ENCODE measurements at places on chromosomes 13 and 19. TPM values are rescaled to one million over a fixed set of nuclear protein-coding genes. Genes with fewer than 3 reads are reported as not detected.

- no peak for DNase-seq
Measured at GRCh38 chr19:28196101-28196500, 1016.9 kb downstream of the UQCRFS1 start.

The UBE2L5 gene
- total RNA-seq: not detected

- DNase-seq: no peak
Measured at GRCh38 chr13:105342281-105342820, 1193.1 kb downstream of the EFNB2 start.

The CD37 gene
- 4.3 TPM for total RNA-seq

DNA sequence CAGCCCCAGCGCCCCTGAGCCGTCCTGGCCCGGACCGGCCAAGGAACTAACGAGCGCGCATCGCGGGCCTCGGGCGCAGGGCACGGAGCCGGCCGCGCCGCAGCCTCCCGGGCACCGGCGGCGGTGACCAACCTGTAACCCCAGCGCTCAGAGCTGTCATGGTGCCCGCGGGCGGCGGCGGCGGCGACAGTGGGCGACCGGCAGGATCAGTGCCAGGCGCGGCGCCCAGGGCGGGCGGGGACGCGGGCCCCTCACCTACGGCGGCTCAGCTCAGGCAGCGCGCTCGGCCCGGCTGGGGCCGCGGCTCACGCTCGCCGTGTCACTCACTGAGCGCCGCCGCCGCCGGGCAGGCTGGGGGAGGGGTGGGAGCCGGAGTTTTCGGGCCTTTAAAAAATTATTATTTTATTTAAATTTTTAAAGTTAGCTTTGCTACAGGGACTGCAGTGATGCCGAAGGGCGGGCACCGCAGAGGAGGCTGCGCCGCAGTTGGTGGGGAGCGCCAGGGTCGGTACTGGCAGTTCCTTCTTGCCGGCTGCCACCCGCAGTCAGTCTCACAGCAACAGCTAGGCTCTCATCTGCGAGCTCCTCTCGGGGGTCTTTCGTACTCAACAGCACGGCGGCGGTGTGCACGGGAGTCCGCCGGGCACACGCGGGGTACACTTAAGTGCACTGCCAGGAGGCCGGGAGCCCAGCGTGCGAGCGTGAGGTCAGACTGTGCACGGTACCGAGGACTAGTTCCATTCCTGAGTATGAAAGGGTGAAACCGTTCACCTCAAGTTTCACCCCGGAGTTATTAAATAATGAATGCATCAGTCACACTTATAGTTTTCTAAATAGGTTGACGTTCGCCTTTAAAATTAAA is at the start of gene NALCN:
TSS of gene NALCN (minus strand) at position 328 of the 862 bp plus-strand sequence. CDS start 17,382 bp downstream, outside the sequence.
- no peak for DNase-seq

The ZNF816 gene
- 4.5 TPM for total RNA-seq

DNA sequence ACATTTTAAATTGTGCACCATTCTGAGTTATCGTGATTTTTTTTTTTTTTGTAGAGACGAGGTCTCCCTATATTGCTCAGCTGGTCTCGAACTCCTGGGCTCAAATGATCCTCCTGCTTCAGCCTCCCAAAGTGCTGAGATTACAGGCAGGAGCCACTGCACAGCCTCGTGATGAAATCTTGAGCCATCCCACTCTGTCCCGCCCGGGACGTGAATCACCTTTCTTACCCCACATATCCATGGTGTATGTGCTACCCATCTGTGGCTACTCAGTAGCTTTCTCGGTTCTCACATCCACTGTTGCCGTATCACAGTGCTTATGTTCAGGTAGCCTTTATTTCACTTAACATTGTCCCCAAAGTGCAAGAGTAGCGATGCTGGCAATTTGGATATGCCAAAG is 26.5 kb downstream of the PAK4 start:
- no peak for DNase-seq

The ZSCAN1 gene
- not detected for total RNA-seq

GRCh38 chr19:43765109-43765876 is 10.5 kb upstream of the SMG9 start:
- DNase-seq: peak; percentile 32

DNA sequence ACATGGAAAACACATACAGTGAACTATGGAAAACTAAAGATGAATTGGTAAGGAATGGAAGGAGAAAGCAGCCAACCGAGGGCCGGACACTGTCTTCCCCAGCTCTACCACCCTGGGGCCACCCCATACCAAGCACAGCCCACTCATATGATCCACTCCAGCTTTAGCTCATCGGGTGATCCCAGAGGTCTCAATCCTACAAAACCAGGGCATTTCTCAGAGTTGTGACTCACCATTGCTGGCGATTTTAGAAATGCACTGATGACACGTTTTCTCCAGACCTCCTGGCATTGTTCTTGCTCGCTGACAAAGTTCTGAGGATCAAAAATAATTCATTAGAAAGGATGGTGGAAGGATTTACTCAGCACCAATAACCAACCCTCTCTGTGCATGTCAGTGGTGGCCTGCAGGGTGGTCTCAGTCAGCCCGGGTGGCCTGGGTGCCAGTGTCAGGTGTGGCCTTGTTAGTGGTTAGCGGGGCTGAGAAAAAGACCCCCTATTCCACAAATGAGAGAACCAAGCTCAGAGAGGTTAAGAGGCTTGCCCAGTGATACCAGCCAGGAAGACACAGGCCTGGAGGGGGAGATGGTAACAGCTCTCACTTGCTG is 6.6 kb downstream of the TMEM272 start:
- DNase-seq: no peak

GRCh38 chr13:60431108-60431700 is 34.2 kb downstream of the TDRD3 start:
- DNase-seq: no peak

DNA sequence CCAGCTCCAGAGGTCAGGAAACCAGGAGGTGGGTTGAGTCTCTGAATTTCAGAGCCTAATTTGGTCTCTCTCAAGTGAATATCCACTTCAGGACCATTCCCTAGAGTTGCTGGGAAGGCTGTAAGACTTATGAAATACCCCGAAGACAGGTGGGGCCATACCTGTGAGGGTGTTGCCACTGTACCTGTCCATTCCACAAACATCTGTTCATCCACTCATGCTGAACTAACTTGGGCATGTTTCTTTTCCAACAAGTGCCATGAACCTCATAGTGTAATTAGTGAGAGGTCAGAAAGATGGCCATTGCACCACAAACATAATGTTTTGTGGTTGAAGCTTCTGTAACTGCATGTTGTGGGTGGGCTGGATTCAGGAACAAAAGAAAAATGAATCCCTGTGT is 7.8 kb downstream of the ILF3 start:
- no peak for DNase-seq

GRCh38 chr19:49772850-49773432 is 6.1 kb downstream of the AP2A1 start:
- no peak for DNase-seq

DNA sequence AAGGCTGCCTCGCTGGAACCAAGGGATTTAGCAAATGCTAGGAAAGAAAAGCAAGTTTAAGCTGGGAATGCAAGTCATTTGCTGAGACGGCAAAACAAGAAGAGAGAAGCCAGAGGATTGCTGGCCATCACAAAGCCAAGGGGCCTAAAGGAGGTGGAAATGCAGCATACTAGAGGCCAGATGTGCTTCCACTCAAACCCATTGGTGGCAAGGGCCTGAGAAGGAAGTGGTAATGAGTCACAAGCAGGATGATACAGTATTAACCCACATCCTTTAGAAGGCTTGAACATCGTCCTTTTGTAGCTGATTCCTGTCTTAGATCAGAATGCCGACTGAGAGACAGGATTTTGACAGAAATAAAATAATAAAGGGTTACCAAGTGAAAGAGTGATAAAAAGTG is 68.2 kb downstream of the ITGBL1 start:
- no peak for DNase-seq

DNA sequence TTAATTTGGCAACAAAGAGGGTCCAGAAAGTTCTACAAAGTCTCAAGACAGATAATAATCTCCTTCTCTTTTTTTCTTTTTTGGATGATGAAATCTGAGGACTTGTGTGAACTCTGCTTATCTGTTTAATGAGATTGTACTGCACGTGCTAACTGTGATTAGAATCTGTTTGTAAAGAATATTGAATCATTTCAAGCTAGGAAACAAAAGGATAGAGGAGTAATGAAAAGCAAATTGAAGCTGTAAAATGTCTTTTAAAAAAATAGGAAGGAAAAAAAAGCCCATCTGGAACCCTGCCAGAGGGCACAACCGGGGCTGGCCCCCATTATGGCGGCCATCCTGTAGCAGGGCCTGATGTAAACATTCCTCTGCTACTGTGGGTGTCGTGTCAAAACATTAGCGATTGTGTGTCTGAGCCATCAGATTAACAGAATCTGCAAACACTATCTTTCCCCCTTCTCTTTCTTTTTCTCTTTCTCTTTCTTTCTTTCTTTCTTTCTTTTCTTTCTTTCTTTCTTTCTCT is 83.0 kb downstream of the FLT1 start:
- no peak for DNase-seq

GRCh38 chr13:113092776-113093579 is 12.6 kb upstream of the F7 start:
- DNase-seq: no peak

The SHISA2 gene
- 0.12 TPM for total RNA-seq

- DNase-seq: no peak
Measured at GRCh38 chr13:84399320-84400085, 517.2 kb upstream of the SLITRK1 start.

GRCh38 chr19:48510421-48511268 is 990 bp downstream of the LMTK3 start:
- peak; percentile 79 for DNase-seq

The KLK12 gene
- total RNA-seq: not detected

DNA sequence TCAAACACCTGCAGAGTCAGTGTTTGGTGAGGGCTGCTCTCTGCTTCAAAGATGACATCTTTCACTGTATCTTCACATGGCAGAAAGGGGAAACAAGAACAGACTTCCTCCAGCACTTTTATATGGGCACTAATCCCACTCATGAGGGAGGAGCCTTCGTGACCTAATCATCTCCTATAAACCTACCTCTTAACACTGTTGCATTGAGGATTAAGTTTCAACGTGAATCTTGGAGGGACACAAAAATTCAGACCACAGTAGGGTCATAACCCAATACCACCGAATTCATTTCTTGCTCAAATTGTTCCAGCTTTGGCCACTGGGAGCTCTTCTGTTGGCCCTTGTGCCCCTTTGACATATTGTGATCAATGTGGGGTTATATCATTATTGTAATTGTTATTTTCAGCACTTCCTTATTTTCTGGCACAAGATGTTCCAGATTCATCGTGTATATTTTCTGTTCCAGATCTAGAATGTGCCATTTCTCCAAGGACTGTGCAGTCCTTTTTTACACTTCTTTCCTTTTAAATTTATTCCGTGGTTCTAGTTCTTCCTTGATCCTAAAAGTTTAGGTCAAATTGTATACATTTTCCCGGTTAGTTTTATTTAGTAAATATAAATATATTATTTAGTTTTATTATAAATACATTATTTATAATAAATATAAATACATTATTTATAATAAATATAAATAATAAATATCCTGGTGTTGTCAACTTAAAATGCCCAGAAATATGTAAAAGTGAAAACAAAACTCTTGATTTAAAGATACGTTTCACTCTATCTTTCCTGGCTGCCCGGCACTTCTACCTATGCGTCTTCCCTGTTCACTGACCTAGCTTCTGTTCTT is 35.5 kb upstream of the IGFL4 start:
- no peak for DNase-seq

The KPTN gene
- 4.0 TPM for total RNA-seq

The ESD gene
- total RNA-seq: 112 TPM

DNA sequence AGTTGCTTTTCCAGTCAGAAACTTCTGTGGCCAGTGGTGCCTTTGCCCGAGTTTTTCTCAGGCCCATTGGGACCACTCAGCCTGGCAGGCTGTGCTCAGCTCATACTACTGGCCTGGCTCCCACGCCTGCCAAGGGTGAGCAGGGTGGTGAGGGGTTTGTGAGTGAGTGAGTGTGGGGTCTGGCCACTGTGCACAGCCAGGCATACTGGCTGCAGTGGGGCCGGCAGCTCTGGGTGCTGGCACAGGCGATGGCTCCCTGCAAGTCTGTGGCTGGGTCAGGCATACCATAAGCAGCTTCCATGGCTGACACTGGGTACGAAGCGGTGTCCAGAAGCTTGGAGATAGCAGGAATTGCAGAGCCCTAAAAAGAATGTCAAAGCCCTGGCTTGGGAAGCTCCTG is 161.0 kb downstream of the SLITRK6 start:
- DNase-seq: no peak

DNA sequence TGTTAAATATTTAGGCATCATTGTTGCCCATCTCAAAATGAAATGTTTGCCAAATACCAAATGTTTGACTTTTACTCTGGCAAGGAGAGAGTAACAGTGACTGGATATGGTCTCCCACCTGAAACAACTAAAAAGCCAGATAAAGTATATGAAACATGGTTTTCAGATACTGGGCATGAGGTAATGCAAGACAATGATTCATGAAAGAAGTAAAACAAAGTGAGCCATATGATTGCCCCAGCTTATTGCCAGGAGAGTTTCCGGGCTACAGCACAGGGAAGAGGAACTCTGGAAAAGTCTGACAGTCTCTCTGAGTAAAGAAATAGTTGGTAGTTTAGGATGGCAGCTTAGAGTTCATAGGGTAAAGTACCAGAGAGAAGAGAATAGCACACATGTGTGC is 354.6 kb downstream of the DNAJC15 start:
- DNase-seq: no peak

DNA sequence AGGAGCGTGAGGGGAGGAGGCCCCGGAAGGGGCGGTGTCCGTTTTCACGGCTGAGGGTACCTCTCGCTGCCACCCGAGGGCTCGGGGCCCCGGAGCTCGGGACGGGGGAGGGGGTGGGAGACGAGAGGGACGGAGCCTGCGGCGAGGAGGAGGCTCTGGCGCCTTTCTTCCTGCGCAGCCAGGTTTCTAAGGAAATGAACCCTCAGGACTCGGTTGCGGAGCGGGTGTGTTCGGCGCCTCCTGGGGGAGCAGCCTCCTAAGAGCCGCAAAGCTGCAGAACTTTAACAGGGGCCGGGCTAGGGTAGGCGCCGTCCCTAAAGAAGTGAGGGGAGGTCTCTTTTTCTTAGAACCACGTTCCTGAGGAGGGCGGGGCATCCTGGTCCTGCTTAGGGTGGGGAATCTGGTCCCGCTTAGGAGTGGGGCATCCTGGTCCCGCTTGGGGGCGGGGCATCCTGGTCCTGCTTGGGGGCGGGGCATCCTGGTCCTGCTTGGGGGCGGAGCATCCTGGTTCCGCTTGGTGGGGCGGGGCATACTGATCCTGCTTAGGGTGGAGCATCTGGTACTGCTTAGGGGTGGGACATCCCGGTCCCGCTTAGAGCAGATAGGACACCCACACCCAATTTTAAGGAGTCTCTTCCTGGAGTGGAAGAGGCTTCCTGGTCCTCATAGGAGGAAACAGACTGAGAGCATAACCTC is 6.2 kb downstream of the SYT5 start:
- peak; percentile 66 for DNase-seq

The LCP1 gene
- 15.9 TPM for total RNA-seq

DNA sequence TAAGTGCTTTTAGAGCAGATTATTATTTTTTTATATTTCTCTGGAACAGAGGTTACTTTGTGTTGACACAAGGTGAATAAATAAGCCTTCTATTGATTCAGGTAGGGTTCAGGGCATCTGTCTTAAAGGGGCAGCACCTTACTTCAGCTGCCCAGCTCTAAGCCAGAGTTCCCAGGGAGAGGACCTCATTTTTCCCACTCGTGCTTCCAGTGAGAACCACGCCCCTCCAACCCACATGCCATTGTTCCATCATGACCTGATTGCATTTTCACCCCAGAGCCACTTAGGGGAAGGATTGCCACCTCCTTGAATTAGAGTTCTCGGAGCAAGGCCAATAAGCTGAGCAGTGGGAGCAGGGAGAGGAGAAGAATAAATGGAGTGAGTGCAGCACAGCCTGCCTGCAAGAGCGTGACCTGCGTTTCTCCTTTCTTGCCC is 104.3 kb upstream of the FRY start:
- DNase-seq: no peak
